Kidney (tissue), 22 donors: ENCODE measurements at places on chromosomes 7 and 10.

DNA sequence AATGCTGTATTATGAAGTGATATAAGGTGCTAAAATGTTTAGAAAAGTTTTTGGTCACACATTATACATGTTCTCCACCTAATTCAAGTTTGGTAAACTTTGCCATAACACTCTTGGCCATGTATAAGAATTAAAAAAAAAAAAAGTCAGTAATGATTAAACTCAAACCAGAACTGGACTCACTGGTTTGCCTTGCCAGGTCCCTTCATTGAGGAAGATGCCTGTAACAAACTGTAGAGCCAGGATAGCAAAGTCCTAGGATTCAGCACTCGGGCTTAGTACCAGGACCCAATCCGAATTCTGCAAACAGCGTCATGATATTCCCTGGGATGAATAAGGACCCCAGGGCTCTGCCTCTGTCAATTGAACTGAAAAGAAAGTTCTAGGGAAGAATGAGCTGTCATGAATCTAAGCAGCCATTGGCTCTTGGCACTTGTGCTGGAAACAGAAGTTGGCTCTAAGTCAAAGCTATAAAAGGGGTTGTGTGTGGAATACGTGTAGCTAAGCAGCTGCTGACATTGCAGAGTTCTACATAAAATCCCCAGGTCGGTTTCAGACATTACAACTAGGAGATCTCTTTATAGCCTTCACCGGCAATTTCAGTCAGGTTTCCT, 216.9 kb downstream of the C7orf25 start:
- DNase-seq, result peak; percentile 41

DNA sequence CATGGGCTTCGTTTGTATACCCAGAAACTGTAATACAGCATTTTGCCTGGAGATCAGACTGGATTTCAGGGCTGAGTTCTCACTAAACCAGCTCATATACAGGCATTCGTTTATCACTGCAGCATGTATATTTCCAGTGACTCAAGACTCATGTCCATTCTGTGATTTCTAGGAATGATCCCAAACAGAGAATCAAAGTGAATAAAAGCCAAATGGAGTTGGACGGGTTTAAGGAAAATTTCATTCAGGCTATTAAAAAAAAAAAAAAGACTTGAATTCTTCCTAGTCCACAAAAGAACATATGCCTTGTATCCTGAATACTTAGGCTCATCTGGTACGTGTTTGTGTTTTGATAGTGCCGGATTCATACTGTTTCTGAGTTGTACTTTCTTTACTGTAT, 46.8 kb downstream of the TET1 start:
- no peak for DNase-seq

GRCh38 chr10:59085054-59085453, 91.4 kb upstream of the PHYHIPL start:
- DNase-seq, result no peak

- peak; percentile 63 for DNase-seq
Measured at GRCh38 chr7:6160191-6160623, 112.2 kb downstream of the CYTH3 start.

DNA sequence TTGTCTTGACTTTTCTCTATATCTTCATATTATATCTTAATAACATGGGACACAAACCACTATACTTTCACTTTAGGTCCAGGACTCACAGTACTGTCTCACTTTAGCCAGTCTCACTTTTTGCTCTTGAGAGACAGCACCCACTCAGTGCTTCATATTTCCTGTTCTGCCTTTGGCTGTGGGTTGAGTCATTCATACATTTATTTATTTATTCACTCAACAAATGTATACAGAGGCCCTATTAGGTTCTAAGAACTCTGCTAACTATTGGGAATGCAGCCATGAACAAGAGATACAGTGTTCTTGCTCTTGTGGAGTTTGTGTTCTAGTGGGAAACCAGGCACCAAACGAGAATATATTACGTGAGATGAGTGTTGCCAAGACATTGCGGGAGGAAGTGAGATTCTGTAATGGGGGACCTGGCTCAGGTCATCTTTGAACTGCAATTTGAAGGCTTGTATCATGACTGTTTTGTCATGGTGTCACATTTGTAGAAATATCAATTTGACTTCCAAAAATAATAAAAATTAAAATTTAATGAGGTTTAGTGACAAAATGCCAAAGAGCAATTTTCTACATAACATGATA, 190.1 kb downstream of the SDHAF3 start:
- DNase-seq, result no peak

DNA sequence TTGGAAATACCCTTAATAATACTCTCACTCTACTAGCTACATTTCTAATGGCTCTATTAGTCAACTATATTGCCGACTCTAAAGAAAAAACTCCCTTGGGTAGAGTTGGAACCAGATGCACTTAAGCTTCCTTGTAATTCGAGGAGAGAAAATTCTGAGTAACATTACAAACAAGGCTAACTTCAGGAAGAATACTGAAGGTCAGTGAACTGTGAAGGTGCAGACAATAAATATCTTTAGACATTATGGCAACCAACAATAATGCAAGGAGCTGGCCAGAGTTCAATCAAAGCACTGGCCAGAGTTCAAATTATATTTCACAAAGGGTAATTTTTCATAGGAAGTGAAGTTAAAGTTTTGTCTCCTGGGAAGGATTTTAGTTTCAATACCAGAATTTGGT, 40.7 kb upstream of the MRLN start:
- no peak for DNase-seq
